Activated gamma-delta T cell treated with Interleukin-2 at 50 U/mL for 16 hours (primary cell): ENCODE measurements at places on chromosomes 12 and 14.

DNA sequence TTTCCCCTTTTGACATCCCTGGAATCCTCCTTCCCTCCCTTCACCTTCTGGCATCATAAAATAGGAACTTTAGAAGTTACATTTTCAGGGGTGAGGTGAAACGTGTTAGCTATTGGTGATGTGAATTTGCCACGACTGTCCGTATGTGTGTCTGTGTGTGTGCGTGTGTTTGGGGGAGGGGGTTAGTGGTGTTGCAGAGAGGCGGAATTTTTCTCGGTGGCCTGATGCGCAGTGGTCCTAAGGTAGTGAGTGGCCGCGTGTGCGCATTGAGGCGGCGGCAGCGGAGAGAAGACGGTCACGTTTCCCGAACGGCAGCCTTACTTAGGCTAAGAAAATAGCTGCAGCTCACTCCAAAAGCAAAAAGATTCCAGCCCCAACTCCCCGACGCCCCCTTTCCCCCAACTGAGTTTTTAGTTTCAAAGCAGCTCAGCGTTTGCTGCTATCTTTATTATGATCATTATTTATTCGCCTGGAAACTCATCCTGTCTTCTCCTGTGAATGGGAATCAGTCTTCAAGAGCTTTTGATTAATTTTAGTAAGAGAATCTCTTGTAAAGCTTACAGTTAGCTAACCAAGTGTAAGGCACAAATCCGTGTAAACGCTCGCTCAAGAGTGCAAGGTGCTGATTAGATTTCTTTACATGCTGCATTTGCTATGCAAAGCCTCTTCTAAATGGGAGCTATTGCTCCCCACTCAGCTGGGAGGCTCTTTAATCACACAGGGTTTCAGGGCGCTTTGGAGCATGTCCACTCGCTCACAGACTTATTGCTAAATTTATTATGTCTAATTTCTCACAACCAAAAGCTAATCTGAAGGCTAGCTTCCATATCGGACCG is 4.7 kb downstream of the FLRT2 start:
- DNase-seq = no peak

DNA sequence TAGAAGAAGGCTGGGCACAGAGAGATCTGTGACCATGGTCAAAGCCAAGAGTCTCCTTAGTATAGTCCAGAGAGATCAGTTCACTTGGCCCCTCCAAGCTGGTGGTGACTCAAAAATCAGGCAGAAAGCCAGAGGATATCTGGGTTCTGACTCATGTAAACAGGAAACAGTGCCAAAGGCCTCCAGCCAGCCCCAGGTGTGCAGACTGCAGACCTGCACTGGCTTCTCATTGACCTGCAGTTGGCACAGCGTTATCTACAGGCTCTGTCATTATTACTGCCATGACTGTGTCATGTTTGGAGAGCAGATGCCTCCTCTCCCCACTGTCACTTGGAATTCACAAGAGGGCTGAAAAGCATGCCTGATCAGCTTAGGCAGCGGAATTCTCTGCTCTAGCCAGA is 295.7 kb upstream of the PRKD1 start:
- DNase-seq = no peak

DNA sequence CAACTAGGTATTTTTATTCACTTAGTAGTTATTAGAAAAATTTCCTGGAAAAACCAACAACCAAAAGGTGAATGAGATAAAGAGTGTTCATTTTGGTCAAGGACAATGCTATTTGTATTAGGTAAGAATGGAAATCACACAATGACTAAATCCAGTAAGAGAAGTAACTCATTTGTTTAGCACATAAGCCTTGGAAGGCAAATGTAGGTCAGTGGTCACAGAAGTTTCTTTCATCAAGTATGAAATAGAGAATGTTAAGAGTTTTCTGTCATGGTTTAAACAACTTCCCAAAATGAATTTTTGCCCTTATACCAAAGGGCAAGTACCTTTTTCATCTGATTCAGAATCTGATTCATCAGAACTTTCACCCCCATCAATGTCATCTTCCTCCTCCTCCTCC is 101.7 kb downstream of the KIF21A start:
- no peak for DNase-seq

GRCh38 chr14:50926851-50927386 is 17.4 kb downstream of the PYGL start:
- DNase-seq = no peak

GRCh38 chr12:57621497-57622292 is 10.5 kb downstream of the ARHGEF25 start:
- DNase-seq = peak; percentile 56

GRCh38 chr14:20606190-20606901 is 15.2 kb upstream of the RNASE12 start:
- DNase-seq = no peak

DNA sequence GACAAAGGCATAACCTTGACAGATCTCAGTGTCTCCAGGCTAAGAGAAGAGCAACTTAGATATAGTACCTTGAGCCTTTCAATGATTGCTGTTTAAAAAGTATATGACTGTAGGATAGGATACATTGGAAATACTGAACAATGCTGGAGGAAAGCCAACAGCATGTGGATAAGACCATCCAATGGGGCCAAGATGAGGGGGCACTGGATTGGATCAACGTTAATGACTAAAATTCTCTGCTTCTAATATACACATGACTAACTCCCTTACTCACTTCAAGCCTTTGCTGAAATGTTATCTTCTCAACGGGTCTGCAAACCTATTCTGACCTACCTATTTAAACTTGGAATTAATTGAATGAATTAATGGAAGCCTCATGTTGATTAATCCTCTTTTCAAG is 354.9 kb downstream of the RAD51B start:
- no peak for DNase-seq

DNA sequence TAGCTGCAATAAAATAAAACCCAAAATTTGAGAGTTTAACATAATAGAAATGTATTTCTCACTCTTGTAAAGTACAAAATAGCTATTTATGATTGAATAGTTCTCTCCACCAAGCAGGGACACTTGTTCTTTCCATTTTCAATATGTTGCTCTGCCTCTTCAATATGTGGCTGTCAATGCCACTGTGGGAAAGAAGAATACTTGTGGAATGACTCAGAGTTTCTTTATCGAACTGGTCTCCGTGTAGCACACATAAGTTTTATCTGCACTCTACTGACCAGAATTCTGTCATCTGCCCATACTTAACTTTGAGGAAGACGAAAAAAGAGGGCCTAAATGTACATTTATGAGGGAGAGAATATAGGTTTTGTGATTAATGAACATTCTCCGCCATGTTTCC is 256.9 kb downstream of the ATXN7L3B start:
- no peak for DNase-seq
